ENCODE measurements at places on chromosomes 5 and 9. TPM values are rescaled to one million over a fixed set of nuclear protein-coding genes. Genes with fewer than 3 reads are reported as not detected.

IL13 gene
- 6.5 TPM for total RNA-seq

AGGF1 gene
- 33.5 TPM for total RNA-seq

SLC1A1 gene
- total RNA-seq = 0.29 TPM

REEP2 gene
- total RNA-seq = 2.9 TPM

TAS2R1 gene
- not detected for total RNA-seq

EPB41L4B gene
- total RNA-seq = 0.34 TPM

- H3K4me1 ChIP-seq = peaks cover 5% of the 10 kb centered on the region
- no peak overlapping the region for H3K4me3 ChIP-seq
These were observed 80.3 kb upstream of the EQTN start for GRCh38 chr9:27377147-27377807.

DNA sequence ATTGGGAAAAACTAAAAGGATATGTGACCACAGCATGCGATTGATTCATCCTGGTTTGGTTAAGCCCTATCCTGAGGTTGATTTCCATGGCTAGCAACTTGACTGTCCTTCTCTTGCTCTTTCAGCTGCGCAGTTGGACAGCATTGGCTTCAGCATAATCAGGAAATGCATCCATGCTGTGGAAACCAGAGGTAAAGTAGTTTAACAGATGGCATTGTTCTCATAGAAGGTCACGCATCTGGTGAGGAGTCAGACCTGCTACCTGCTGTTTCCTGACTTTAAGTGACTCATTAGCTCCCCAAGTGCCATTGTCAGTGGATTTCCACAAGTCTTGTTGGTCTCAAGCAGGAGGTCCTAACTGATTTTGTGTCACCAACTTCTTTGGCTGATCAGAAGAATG is 266.9 kb downstream of the ARHGAP26 start:
- H3K4me1 ChIP-seq = peaks cover 61% of the 10 kb centered on the region
- no peaks in the 10 kb centered on the region for H3K27me3 ChIP-seq
- peak; percentile 50 for DNase-seq
- H3K27ac ChIP-seq = peak overlapping the region; percentile 93
- no peak overlapping the region for H3K4me3 ChIP-seq

DNA sequence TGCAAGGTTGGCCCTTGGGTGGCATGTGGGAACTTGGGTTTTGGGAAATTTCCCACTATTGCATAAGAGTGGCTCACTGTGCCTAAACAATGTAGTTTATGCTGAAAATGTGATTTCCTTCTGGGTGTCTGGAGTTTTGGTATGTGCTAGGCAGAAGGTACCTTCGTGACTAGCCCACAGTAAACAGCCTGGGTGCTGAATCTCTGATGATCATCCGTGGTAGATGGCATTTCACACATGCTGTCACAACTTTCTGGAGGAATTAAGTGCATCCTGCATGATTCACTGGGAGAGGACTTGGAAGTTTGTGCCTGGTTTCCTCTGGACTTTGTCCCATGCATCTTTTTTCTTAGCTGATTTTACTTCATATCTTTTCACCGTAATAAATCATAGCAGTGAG is 64.5 kb downstream of the LNPEP start:
- no peak overlapping the region for H3K27ac ChIP-seq
- H3K4me3 ChIP-seq = no peak overlapping the region
- no peak for DNase-seq
- peaks cover 30% of the 10 kb centered on the region for H3K4me1 ChIP-seq
- H3K27me3 ChIP-seq = no peaks in the 10 kb centered on the region
- H3K36me3 ChIP-seq = peaks cover 21% of the 10 kb centered on the region

DNA sequence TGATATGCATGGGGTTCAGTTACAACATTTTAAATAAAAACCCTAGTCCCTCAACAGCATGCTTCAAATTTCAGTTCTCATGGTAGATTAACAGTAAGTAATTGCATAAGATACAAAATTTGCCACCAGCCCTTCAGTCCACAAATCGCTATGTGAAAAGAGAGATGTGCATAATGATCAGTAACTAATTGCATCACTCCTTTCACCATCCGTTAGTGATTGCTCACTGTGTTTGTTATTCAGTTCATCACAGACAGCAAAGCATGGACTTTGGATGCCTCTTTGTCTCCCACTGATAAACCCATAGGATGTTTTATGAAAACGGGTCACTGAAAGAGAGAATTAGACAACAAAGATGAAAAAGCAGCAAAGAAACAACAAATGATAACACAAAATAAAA is 103.2 kb downstream of the MCTP1 start:
- peaks cover 4% of the 10 kb centered on the region for H3K27me3 ChIP-seq
- no peak overlapping the region for H3K4me3 ChIP-seq
- H3K27ac ChIP-seq = no peak overlapping the region
- no peaks in the 10 kb centered on the region for H3K36me3 ChIP-seq

GRCh38 chr9:81083067-81083466 is 606.3 kb downstream of the TLE1 start:
- no peak overlapping the region for H3K4me3 ChIP-seq
- no peak for DNase-seq
- H3K4me1 ChIP-seq = no peaks in the 10 kb centered on the region
- H3K27me3 ChIP-seq = no peaks in the 10 kb centered on the region
- no peak overlapping the region for H3K27ac ChIP-seq
- H3K36me3 ChIP-seq = no peaks in the 10 kb centered on the region

DNA sequence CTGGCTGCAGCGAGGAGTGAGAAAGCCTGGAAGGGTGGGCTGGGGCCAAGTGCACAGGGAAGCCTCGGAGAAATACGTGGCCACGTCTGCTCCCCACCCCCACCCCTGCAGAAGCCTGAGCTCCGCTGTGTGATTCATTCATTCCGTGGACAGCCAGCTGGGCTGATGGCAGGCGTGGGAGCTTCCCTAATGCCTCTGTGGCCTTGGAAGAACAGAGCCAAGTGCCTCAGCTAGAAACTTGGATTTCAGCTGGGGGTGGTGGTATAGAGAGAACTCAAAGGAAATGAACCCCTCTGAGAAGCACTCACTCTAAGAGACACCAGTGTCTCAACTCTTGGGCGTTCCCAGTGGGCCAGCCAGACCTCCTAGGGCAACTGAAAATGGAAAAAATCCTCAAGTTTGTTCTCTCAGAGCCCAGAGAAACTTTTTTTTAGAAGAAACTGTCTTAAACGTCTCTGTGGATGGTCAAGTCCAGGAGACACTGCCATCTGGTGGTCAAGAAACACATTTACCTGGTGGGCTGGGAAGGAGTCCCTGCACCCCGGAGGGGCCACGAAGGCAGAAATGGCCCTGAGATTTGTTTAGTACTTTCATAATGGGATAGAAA is 18.0 kb downstream of the ATOX1 start:
- H3K4me1 ChIP-seq = peaks cover 14% of the 10 kb centered on the region
- H3K27ac ChIP-seq = no peak overlapping the region
- peak; percentile 59 for DNase-seq
- no peak overlapping the region for H3K4me3 ChIP-seq

- peaks cover 19% of the 10 kb centered on the region for H3K4me1 ChIP-seq
- no peaks in the 10 kb centered on the region for H3K36me3 ChIP-seq
- H3K27me3 ChIP-seq = peaks cover 38% of the 10 kb centered on the region
- DNase-seq = no peak
These were observed 30.6 kb upstream of the CTNNA1 start for GRCh38 chr5:138722544-138723177.

DNA sequence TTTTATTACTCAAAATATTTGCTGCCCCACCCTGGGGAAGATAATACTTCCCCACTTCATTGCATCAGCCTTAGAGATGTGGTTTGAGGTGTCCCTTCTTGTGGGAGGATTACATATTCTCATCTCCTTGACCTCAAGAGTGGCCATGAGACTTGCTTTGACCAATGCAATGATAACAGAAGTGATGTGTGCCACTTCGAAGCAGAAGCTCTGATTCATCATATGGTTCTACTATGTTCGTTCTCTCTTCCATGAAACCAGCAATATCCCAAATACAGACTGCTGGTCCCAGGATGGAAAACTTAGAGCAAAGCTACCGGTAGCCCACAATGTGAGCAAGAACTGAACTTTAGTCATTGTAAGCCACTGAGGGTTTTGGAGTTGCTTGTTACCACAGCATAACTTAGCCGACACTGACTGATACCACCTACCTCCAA is 92.0 kb downstream of the THBS4 start:
- no peak for DNase-seq
- H3K27me3 ChIP-seq = no peaks in the 10 kb centered on the region
- H3K36me3 ChIP-seq = peaks cover 23% of the 10 kb centered on the region

DNA sequence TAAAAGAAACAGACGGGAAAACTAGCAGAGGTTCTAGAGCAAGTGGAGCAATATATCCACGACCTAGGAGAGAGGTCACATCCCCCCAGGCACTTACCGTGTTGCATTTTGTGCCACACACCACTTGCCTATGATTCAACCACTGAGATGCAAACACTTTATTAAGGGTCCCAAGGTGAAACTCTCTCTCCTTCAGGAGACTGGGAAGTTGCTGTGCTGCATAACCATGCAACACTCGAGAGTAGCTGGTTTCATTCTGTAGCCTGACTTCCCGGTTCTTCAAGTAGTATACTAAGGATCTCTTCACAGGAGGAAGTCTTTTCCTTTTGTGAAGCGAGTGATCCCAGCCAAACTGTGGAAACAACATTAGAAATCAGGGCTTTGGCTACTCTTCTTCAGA is 1.6 kb downstream of the DCAF12 start:
- peak overlapping the region; percentile 98 for H3K4me3 ChIP-seq
- H3K36me3 ChIP-seq = peaks cover 42% of the 10 kb centered on the region
- H3K4me1 ChIP-seq = peaks cover 45% of the 10 kb centered on the region

DNA sequence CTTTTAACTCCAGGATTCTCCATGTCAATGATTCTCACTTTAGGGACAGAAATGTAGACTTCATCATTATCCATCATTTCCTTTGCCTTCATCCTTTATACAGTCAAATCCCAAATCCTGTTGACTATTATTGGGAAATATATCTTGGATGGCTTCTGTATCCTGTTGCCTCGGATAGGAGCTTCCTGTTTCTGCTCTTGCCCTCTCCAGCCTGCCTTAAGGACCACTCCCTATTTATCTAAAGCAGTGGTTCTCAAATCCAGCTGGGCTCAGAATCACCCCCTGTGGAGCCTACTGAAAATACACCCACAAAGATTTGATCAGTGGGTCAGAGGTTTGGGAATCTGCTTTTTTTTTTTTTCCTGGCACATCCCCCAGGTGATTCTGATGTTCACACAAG is 8.5 kb downstream of the AFAP1L1 start:
- no peaks in the 10 kb centered on the region for H3K36me3 ChIP-seq
- H3K27ac ChIP-seq = no peak overlapping the region
- H3K4me3 ChIP-seq = no peak overlapping the region
- H3K4me1 ChIP-seq = no peaks in the 10 kb centered on the region
- no peak for DNase-seq
- no peaks in the 10 kb centered on the region for H3K27me3 ChIP-seq

DNA sequence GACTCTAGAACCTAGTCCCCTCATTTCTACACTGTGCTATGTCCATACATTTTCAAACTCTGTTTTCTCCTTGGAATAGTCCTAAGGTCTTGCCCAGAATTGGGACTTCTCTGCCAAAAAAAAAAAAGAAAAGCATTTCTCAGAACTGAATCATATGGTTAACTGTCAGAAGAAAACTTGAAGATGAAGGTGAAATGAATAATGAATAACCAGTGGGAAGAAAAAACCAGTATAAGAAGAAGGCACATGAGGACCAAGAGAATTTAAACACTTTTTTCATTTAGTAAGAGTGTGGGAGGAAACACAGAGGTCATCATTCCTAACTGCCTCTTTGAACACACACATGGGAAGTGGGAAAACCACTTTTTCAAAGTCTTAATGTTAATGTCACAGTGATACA is 197.7 kb downstream of the PRELID2 start:
- no peaks in the 10 kb centered on the region for H3K36me3 ChIP-seq
- H3K4me1 ChIP-seq = no peaks in the 10 kb centered on the region
- no peak overlapping the region for H3K27ac ChIP-seq
- no peak overlapping the region for H3K4me3 ChIP-seq
- DNase-seq = no peak

GRCh38 chr5:77168161-77168878 is 42.2 kb upstream of the PDE8B start:
- H3K27me3 ChIP-seq = peaks cover 9% of the 10 kb centered on the region
- H3K4me3 ChIP-seq = no peak overlapping the region
- H3K36me3 ChIP-seq = no peaks in the 10 kb centered on the region
- H3K27ac ChIP-seq = no peak overlapping the region

- DNase-seq = no peak
- no peak overlapping the region for H3K4me3 ChIP-seq
These were observed 140.5 kb downstream of the MUSK start for GRCh38 chr9:110809038-110809595.

GRCh38 chr9:71663216-71663615 is 105.1 kb downstream of the CEMIP2 start:
- H3K27ac ChIP-seq = no peak overlapping the region
- H3K27me3 ChIP-seq = no peaks in the 10 kb centered on the region
- no peaks in the 10 kb centered on the region for H3K4me1 ChIP-seq
- DNase-seq = no peak
- H3K36me3 ChIP-seq = no peaks in the 10 kb centered on the region

DNA sequence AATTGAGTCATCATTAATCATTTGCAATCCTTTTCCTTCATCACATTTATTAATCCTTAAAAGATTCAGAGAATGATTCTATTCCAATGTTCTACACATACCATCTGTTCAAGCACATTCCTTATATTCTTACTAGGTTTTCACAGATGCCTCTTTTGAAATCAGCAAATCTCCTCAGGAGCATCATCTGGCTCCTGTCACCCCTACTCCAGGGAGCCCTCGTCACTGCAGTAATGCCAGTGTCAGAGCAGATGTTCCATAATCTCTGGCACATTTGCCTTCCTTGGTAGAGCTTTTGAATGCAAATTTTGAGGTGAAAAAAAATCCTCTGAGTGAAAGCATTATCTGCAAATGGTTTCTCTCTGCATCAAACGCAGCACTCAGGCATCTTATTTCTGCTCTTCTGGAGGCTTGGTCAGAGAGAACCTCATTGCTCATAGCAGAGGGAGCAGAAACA is 7.6 kb upstream of the KCNV2 start:
- no peak overlapping the region for H3K4me3 ChIP-seq
- H3K27ac ChIP-seq = no peak overlapping the region
- H3K4me1 ChIP-seq = no peaks in the 10 kb centered on the region
- H3K36me3 ChIP-seq = peaks cover 4% of the 10 kb centered on the region

GRCh38 chr9:134146774-134147493 is 11.1 kb downstream of the WDR5 start:
- H3K4me1 ChIP-seq = no peaks in the 10 kb centered on the region
- no peak overlapping the region for H3K4me3 ChIP-seq
- H3K27ac ChIP-seq = no peak overlapping the region
- peaks cover 52% of the 10 kb centered on the region for H3K36me3 ChIP-seq

DNA sequence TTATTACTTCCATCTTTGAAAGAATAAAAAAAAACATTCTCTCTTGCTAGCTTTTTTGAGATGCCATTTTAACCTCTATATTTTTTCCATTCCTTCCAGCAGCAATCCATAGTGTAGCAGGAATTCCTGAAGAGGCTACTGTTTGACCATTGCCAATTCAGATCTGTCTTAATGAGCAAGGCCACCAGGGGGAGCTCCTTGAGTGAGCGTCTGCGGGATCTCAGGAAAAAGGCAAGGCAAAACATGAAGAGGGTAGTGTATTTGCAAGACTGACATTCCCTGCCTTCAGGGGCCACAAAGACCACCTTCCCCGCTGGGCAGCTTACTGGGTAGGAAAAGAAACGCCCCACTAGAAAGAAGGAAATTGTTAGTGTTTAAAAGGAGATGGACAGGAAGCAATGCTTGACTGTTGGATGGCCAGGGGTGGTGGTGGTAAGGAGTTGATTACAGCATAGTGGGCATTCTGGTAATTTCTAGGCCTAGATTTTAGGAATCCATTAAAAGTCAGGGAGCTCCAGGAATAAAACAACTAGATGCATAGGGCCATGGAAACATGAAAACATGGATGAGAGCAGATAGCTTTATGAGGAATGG is 206.6 kb upstream of the HAPLN1 start:
- H3K27me3 ChIP-seq = no peaks in the 10 kb centered on the region
- peak; percentile 44 for DNase-seq
- H3K27ac ChIP-seq = no peak overlapping the region
- no peaks in the 10 kb centered on the region for H3K36me3 ChIP-seq
- no peaks in the 10 kb centered on the region for H3K4me1 ChIP-seq
- H3K4me3 ChIP-seq = no peak overlapping the region
